GM13976 (cell line): ENCODE measurements at places on chromosomes 3 and 15.

DNA sequence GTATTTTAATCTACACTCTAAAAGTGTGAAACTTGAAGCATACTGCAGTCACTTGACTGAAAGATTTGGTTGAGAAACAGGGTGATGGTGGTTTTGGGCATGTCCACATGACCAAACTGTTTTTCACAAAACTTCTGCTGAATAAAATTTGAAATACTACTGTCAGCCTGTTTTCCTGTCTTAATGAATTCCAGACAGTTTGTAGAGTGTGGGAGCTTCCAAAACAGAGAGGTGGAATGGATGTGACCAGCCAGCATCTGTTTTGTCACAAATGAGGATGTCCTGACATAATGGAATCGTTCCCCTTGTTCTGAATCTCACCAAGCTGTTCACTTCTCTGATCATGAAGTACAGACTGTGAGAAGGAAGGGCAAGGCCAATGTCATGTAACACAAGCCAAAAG, 11.8 kb downstream of the MITF start:
- DNase-seq = no peak

DNA sequence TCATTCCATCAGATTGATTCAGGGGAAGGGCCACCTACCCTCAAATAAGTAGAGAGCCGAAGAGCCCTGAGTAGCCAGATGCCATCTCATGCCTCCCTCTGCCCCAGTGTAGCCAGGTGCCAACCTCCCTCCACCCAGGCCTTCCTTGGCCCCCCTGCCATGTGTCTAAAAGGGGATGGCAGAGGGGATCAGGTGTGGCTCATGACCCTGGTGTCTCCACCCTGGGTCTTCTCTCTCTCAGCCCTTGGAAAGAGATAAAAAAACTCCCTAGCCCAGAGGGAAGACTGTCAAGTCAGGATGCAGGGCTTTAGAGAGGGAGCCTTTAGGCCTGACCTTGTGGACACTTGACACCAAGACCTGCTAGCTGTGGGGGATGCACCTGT, 5.2 kb downstream of the GRM2 start:
- no peak for DNase-seq

DNA sequence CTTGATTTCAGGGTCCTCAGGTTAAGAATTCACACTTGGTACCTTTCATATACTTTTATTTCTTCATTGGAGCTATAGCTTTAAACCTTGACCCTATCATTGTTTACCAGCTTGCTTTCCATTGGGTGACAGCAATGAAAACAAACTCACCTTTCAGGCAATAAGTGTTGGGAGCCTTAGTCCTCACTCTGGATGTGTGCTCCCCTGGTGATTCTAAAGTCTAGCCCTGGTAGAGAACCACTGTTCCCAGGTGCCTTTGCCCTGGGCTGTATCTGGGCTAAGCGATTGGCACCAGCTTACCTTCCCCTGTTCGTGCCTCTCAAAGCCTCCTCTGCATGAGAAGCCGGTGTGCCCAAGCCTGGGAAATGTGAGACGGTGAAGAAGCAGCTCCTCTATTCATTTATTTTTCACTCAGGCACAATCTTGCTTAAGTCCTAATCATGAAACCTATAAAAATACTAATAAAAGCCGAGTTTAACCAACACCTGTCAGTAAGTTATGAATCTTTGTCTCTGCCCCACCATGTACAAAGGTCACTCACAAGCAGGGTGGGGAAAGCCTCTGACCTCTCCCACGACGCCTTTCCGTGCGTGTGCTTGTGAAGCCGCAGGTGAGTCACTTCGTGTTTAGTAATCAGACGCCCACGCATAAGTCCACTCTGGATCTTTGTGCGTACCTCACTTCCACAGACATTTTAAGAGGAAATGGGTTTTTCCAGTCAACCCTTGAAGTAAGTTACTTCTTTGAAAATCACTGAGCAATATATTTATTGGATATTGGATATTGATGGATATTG, 12.8 kb upstream of the ARRDC4 start:
- no peak for DNase-seq

DNA sequence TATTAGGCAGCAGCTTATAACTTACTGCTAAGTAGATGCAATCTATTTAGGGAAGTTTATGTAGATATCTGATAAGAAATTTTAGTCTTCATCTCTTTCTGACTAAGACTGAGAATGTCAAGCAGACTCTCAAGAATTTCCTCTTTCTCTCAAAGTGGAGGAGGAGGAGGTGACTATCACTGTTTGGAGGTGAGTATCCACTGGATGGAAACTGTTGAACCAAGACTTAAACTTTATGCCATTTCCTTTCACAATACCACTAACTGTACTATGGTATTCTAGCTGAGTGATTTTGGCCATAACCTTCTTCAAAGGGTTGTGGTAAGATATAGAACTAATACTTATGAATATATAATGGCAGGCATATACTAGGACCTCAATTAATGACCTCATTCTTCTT, 64.6 kb downstream of the TPRG1 start:
- peak; percentile 15 for DNase-seq

DNA sequence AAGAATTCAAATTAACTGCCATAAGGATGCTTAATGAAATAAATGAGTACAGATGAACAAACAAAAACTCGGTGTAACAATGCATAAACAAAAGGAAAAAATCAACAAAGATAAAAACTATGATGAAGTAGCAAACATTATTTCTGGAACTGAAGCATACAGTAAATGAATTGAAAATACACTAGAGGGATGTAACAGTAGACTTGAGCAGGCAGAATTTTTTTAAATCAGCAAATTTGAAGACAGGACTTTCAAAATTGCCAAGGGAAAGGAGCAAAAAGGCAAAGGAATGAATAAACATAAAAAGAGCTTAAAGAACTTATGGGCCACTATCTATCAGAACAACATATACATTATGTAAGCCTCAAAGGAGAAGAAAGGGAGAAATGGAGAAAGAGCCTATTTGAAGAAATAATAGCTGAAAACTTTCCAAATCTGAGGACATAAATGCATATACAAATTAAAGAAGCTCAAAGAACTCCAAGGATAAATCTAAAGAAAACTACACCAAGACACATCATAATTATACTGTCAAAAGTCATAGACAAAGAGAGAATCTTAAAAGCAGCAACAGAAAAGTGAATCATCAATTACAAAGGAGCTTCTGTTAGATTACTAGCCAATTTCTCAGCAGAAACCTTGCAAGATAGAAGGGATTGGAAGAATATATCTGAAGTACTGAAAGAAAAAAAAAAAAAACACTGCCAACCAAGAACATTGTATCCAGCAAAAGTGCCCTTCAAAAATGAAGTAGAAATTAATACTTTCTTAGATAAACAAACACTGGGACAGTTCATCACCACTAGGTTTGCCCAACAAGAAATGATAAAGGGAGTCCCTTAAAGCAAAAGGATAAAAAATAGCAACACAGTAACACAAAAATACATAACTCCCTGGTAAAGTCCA, 15.5 kb downstream of the TOP2B start:
- DNase-seq = no peak

DNA sequence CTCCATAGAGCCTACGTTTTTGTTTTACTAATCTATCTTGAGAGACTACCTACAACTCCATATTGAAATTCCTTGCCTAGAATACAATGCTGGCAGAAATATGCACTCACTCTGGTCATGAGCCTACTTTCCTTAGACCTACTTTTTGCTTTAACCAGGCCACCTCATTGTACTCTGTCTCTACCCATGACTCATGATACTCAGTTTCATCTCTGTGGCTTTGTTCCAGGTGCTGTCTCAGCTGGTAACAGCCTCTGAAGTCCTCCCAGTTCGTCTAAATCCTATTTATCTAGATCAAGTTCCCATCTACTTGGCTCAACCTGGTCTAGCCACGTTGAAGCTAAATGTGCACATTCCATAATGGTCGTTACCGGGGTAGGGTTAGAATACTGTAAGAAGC, 536.4 kb downstream of the RSL24D1 start:
- DNase-seq = no peak

GRCh38 chr3:197541756-197542539, 13.8 kb downstream of the BDH1 start:
- no peak for DNase-seq

DNA sequence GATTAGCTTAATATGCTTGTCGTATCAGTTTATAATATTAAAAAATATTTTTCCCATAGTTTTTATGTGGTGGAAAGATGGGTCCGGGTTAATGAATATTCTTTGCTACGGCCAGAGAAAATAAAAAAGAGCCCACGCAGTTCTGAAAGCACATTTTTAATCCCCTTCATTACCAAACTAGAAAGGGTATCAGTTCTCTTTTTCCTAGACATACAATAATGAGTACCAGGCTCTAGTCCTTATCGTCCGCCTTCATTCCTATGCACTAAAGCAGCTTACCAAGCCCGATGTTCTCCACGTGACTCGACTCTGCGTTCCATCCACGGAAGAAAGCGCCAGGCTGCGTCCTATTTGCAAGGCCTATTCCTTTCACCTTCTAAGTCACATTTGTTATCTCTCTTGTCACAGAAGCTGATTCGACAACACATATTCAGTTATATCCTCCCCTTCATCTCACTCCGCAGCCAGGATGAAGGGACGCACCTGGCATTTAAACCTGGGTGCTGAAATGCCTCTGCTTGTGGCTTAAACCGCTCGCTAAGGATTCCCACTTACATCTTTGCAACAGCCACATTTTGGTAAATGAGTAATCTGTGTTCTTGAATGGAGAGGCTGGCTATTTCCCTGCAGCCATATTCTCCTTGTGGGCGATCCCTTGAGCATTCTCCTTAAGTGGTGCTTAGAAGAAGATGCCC, 257.0 kb downstream of the CD47 start:
- DNase-seq = no peak

DNA sequence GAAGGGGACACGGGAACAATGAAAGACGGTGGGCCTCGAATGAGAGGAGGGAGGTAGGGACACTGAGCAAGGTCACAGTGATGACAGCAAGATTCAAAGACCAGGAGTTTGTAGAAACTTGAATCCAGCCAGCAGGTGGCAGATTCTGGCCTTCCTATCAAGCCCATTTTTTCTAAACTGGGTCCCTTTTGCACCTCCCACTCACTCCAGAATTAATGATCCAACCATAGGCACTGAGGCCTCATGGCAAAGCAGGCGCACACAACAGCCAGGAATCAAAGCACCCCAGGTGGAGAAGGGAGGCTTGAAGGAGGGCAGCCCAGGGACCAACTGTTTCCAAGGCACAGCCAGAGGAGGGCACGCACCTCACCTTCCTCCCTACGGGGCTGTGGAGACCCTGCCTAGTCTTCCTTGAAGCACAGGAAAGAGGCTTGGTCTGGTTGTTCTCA, 90.2 kb downstream of the ANP32A start:
- DNase-seq = peak; percentile 59

- DNase-seq = no peak
Measured at GRCh38 chr15:73680549-73680948, 3.6 kb upstream of the CD276 start.

- no peak for DNase-seq
Measured at GRCh38 chr15:55652359-55652758, 64.2 kb upstream of the PYGO1 start.

- no peak for DNase-seq
Measured at GRCh38 chr3:57652203-57652602, 40.7 kb downstream of the DENND6A start.

DNA sequence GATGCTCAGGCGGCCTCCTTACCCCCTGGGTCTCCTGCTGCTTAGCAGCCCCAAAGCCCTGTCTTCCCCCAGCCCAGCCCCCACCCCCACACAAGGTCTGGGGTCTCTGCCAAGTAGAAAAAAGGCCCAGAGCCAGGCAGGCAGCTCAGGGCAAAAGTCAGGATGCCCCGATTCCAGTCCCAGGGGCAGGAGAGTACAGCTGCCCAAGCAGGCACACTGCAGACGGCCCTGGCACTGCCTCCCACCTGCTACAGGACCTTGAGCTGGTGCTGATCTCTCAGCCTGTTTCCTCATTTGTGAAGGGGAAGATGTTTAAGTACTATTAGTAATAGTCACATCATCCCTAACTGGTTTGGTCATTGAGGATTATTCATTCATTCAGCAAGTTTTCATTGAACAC, 12.6 kb downstream of the TMEM43 start:
- no peak for DNase-seq

GRCh38 chr3:178223876-178224275, 312.4 kb upstream of the KCNMB2 start:
- no peak for DNase-seq

DNA sequence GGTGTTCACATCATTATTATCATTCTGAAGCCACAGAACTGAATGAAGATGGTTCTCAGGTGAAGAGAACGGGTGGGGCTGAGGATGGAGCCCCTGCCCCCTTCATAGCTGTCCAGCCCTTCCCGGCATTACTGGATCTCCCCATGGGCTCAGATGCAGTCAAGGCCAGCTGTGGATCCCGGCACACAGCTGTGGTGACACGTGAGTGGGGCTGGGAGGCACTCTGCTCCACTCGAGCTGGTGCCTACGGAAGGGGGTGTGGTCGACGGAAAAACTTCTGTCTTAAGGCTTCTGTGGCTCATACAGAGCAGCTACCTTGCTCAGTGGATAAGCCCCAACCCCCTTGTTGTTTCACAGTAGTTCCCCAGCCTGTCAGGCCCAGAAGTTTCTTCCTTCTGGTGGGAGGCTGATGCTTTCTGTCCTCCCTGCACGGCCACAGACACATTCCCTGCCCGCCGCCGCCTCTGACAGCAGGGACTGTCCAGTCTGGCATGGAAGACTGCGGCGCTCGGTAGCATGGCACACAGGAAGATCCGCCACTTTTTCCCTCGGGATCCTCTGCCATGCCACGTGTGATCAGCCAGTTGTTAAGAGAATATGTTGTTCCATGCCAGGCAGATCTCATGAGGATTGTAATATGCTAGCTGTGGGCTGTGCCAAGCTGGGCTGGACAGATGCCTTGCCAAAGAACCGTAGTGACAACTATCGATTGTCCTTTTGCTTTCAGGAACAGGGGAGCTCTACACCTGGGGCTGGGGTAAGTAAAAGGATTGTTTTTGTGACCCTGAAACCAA, 5.8 kb downstream of the RCCD1 start:
- DNase-seq = no peak

DNA sequence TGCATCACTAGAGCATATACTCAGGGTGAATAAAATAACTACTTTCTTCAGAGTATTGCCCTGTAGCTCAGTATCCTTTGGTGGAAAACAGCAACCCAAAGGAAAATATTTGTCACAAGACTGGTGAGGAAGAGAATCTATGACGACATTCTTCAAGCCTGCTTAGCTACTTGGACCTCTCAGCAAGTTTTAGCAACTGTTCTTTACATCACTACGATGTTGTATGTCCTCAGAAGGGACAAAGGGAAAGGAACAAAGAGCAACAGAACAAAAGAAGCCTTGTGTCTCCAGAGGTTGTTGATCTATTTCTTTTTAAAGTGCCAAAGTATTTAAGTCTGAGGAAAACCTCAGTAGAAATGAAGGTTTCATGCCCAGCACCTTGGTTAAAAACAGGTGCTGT, 746.7 kb downstream of the NAALADL2 start:
- DNase-seq = no peak

DNA sequence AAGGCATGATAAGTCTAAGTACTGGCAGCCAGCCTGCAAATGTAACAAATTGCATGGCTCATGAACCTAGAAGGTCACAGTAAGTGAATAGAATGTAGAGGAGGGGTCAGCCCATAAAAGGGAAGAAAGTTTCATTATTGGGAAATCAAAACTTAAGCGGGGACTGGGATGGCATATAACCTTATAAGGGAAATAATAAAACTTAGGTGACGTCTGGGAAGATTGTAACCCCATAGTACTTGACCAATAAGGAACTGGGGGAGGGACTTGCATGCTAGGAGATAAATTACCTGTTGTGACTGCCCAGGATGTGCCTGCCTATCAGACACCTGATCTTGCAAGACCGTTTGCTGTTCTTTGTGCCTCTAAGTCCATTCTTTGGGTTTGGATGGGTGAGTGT, 28.1 kb upstream of the MCTP2 start:
- no peak for DNase-seq
